ENCODE measurements at places on chromosomes 2 and 18.

- no peak for DNase-seq
Measured at GRCh38 chr2:36385603-36386002, 30.0 kb downstream of the CRIM1 start.

GRCh38 chr18:31156821-31157763 lies 5.6 kb downstream of the DSC1 start:
- DNase-seq, result no peak

GRCh38 chr2:127614246-127614645 lies 31.7 kb upstream of the GPR17 start:
- DNase-seq, result no peak

DNA sequence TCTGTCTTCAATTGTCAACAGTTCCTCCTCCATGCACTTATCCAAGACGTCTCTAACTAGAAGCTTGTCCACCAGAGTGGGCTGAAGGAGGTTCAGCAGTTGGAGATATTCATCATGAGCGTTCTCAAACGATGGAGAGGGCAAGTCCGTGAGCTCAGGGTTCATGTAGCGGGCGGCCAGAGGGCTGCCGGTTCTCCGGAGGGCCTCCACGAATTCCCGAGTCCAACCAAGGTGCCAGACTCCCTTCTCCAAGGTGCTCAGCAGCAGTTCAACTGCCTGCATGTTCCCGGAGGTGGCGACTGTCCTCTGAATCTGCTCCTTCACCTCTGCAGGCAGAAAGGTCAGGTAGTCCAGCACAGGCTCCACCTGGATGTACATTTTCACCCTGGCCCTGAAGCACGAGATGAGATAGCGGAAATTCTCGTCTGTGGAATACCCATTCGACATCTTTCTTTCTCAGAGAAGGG lies 590 bp downstream of the IFIH1 start:
- no peak for DNase-seq
